A549 treated with dexamethasone at 1 μM for 4 hours (cell line): ENCODE measurements at places on chromosomes 16 and 17. TPM values are rescaled to one million over a fixed set of nuclear protein-coding genes. Genes with fewer than 3 reads are reported as not detected.

Gene MYO15A
- 0.26 to 0.82 TPM (median 0.53 TPM) in 5 replicates for total RNA-seq

Gene PDF
- 19.2 to 34.1 TPM (median 32.2 TPM) in 5 replicates for total RNA-seq

Gene MYH3
- 0.39 to 0.93 TPM (median 0.77 TPM) in 5 replicates for total RNA-seq

Gene DPEP2
- total RNA-seq = not detected in 5 replicates

Gene PRKAR1A
- 150 to 214 TPM (median 195 TPM) in 5 replicates for total RNA-seq

Gene ODAD4
- total RNA-seq = 1.1 to 2.1 TPM (median 1.4 TPM) in 5 replicates

Gene ARL17B
- 5.4 to 6.7 TPM (median 6.0 TPM) in 5 replicates for total RNA-seq

Gene KRT39
- total RNA-seq = not detected in 5 replicates

Gene KRTAP4-4
- total RNA-seq = not detected in 5 replicates

Gene KRTAP3-1
- total RNA-seq = not detected in 5 replicates

Gene ABCA3
- total RNA-seq = 15.9 to 23.7 TPM (median 20.9 TPM) in 5 replicates

Gene C16orf78
- not detected in 5 replicates for total RNA-seq
